ENCODE measurements at places on chromosomes 12 and 14. TPM values are rescaled to one million over a fixed set of nuclear protein-coding genes. Genes with fewer than 3 reads are reported as not detected.

GRCh38 chr12:116694653-116695463, 43.0 kb downstream of the SPRING1 start:
- DNase-seq, result no peak

GRCh38 chr12:53076461-53076860, 2.7 kb downstream of the SPRYD3 start:
- DNase-seq, result peak; percentile 31

SPRING1 gene
- 10.5 TPM for total RNA-seq

DNA sequence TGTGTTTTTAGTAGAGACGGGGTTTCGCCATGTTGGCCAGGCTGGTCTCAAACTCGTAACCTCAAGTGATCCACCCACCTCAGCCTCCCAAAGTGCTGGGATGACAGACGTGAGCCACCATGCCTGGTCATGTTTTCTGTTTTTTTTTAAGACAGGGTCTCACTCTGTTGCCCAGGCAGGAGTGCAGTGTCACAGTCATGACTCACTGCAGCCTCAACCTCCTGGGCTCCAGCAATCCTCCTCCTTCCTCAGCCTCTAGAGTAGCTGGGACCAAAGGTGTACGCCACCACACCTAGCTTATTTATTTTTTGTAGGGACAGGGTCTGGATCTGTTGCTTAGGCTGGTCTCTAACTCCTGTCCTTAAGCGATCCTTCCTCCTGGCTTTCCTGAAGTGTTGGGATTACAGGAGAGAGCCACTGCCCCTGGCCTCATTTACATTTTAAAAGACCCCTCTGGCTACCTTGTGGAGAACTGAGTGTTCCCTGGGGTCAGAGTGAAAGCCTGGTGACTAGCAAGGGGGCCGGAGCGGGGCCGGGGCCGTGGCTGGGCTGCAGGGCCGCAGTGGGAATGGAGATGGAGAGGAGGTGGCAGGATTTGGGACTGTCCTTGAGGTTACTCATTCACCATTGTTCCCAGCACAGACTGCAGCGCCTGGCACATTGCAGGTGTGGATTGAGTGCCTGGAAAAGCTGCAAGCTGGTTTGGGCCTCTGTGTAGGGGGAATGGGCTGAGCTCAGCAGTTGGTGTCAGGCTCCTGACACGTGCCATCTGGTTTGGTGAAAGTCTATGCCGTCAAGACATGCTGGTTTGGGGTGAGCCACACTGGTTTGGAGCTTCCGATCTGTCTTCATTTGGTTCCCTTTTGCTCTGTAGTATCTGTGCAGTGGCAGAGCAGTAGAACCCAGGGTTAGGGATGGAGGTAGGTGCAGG, 18.1 kb downstream of the KMT5A start:
- DNase-seq, result no peak

GRCh38 chr14:102408724-102409123, 46.0 kb downstream of the TECPR2 start:
- DNase-seq, result no peak

FGF6 gene
- not detected for total RNA-seq

- peak; percentile 49 for DNase-seq
Observed at GRCh38 chr12:130170611-130171010, 8.3 kb downstream of the FZD10 start.

ARMH4 gene
- total RNA-seq, result 6.4 TPM

EDDM3A gene
- total RNA-seq, result not detected

DNA sequence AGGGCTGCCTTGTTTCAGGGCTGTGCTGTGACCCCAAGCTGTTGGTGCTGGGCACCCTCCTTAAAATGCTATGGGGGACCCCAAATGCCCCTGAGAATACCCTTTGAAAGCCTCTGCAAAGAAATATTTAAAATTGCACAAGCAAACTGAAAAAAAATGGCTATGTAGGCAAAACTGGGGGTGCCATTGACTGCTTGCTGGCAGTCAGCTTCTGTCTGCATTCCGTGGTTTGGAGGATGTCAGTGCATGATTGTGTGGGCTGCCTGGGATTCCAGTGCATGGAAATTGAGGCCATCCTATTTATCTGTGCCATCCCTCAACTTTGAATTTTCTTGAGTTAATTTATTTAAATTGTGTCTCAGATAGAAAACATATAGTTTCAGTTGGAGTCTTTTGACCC, 113.7 kb upstream of the RTL1 start:
- DNase-seq, result no peak

- DNase-seq, result no peak
Observed at GRCh38 chr14:81416194-81416952, 16.2 kb upstream of the STON2 start.

RNASE7 gene
- total RNA-seq, result not detected

DNA sequence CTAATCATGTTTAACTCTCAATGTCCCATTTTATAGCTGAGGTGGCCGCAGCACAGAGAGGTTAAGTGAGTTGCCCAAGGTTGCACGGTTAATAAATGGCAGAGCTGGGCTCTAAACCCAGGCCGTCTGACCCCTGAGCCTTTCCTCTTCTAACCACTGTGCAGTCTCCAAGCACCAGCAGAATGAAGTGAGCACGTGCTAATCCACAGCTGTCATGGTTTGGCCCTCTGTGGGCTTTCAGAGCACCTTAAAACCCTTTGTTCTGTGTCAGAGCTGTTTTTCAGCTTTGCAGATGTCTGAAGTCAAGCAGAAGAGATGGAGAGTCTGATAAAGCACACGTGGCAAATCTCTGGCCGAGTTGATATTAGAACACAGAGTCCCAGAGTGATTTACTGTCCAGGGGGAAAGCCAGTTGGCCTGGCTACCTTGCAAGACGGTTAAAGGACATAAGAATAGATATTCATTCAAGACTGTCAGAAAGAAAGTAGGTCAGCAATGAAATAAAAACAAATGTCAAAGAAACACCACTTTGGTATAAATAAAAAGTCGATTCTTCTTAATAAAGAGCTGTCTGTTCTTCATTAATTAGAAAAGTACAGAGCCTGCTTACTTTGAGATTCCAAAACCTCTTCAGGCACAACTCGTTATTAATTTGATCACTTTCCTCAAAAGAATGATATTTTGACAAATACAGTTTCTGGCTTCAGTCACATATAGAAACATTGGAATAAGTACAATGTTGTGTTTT, 107.3 kb downstream of the CRADD start:
- DNase-seq, result no peak

GRCh38 chr14:71116568-71117122, 209.4 kb downstream of the PCNX1 start:
- no peak for DNase-seq

DNA sequence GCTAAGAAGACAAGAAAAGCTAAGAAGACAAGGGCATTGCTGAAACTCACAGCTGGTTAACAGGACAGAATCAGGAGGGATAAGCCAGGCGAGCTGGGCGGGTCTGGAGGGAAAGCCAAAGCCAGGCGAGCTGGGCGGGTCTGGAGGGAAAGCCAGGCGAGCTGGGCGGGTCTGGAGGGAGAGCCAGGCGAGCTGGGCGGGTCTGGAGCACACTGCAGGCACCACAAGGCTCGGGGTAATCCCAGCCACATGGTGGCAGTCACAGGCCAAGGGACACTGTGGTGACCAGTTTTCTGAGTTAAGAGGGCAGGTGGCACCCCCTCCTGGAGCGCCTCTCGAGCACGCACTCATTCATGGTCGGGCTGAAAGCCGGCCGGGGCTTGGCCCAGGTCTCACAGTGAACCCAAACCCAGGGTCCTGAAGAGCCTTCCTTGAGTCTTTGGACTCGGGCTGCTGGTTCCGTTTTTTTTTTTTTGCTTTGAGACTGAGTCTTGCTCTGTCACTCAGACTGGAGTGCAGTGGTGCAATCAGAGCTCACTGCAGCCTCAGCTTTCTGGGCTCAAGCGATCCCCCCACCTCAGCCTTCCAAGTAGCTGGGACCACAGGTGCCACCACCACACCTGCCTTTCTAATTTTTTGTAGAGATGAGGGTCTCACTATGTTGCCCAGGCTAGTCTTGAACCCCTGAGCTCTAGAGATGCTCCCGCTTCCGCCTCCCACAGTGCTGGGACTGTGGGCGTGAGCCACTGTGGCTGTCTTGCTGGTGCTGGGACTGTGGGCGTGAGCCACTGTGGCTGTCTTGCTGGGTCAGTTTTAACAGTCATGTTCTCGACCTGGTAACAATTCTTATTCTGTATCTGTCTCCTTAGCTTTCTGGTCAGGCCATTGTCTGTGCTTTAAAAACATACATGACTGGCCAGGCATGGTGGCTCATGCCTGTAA, 40.2 kb downstream of the HSP90AA1 start:
- peak; percentile 88 for DNase-seq

DNA sequence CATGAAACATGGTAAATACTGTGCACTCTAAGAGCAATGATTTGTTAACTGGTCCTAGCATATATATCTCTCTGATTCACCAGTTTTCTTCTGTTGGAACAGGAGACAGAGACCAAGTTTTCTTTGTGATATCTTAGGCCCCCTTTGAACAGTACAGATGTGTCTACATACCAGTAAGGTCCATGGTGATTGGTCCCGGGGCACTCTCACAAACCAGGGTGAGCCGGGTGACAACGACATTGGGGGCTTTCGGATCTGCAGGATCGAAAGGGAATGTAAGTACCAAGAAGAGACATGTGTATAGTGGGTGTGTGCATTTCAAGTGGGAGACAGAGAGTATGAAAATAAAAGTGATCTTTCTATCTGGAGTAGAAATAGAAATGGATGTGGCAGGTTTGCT, 11.3 kb upstream of the ERP27 start:
- no peak for DNase-seq

ADGRD1 gene
- 54.6 TPM for total RNA-seq

- DNase-seq, result no peak
Observed at GRCh38 chr12:33671676-33672075, 232.1 kb upstream of the SYT10 start.

- DNase-seq, result no peak
Observed at GRCh38 chr12:66746489-66747201, 67.8 kb upstream of the GRIP1 start.

GRCh38 chr12:2853626-2854025, 3.2 kb downstream of the TEX52 start:
- peak; percentile 91 for DNase-seq

DNA sequence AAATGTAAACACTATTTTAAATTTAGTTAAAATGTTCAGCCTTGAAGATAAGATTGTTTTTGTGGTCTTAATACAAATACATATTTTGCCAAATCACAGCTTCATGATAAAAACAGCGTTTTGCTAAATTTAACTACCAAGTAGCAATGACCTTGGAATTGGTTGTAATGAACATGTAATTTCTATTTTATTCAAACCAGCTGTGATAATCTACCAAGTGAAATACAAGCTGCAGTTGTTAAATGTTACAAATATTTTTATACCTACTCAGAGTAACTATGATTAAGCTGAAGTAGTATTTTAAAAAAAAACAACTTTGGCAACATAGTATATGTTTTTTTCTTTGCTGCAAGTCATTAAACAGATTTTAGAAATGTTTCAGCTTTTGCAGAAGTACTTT, 96.2 kb downstream of the CPSF2 start:
- no peak for DNase-seq

RNASE4 gene
- total RNA-seq, result 5.6 TPM

DNA sequence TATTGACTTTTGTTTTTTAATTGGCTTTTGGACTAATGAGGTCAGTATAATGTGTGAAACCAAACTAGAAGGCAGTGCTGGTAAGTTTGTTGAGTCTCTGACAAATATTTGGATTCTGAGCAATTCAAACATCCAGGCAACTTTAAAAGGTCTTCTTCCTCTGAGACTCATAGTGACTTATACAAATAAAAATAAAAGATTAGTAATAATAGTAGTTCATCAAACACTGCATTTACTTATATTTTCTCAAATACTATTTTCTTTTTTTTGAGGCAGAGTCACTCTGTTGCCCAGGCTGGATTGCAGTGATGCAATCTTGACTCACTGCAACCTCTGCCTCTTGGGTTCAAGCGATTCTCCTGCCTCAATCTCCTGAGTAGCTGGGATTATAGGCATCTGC, 337.9 kb downstream of the DAD1 start:
- DNase-seq, result no peak

RNU4-1 gene
- 3,560 TPM for total RNA-seq

GABARAPL1 gene
- 280 TPM for total RNA-seq

LLPH gene
- 25.4 TPM for total RNA-seq

DNA sequence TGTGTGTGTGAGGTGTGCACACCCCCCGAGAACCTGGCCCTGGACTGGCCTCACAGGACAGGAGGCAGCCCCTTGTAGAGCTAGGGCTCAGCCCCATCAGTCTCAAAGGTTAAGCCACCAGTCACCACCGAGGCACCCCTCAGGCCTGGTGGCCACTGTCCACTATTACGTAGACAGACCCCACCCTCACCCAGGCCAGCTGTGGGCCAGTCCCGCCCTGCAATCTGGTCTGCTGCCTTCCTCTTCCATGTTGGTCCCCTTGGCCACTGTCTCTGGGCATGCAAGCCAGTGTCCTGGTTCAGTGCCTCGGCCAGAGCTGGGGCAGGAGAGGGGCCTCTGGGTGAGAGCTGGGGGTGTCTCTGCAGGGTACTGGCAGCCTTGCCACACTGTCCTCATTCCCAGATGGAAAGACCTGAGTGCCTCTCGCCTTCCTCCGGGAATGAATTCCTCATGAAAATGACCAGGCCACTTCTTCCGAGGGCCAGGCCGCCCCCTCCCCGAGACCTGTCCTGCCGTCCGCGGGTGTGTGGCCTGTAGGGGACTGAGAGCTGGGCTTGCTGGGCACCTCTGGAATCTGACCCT, 897 bp upstream of the TEX22 start:
- DNase-seq, result no peak

- DNase-seq, result no peak
Observed at GRCh38 chr14:58107947-58108552, 44.0 kb downstream of the ARMH4 start.

EIF2S3B gene
- 0.62 TPM for total RNA-seq

- no peak for DNase-seq
Observed at GRCh38 chr14:67735336-67736147, 33.9 kb downstream of the RDH12 start.

DNA sequence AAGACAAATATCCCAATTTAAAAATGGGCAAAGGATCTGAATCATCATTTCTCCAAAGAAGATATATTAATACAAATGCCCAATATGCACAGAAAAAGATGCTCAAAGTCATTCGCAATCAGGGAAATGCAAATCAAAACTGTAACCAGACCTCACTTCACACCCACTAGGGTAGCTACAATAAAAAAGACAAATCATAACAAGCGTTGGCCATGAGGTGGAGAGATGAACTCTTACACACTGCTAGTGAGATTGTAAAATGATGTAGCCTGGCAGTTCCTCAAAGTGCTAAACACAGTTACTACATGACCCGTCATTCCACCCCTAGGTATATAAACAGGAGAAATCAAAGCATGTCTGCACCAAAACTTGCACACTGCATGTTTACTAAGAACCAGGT, 30.4 kb downstream of the CDC42BPB start:
- DNase-seq, result no peak

- DNase-seq, result no peak
Observed at GRCh38 chr12:48459259-48459658, 13.1 kb upstream of the ANP32D start.

CYP46A1 gene
- 5.5 TPM for total RNA-seq

DNA sequence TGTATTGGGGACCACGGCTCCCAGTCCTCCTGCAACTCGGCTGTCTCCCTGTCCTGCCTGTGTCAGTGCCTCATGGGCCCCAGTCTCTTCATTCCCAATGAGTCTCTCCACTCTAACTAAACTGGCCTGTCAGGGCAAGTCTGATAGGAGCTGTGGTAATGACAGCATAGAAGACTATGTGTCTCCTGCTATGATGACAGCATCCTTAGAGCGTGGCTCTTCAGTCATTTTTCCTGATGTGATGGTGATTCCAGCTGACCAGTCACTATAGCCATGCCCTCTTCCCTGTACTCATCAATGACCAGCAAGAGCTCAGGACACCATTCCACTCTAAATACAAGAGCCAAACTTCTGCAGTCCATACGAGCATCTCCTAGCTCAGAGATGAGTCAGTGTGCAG, 339.8 kb downstream of the PCNX1 start:
- DNase-seq, result no peak

- no peak for DNase-seq
Observed at GRCh38 chr12:4157122-4157521, 116.4 kb upstream of the CCND2 start.

Data from cardiac septum (tissue), 1 donor.